ENCODE measurements at places on chromosomes 11 and 22.

- DNase-seq = no peak
Observed at GRCh38 chr11:115931548-115932083, 427.4 kb upstream of the CADM1 start.

- no peak for DNase-seq
Observed at GRCh38 chr11:73570415-73571114, 27.3 kb downstream of the FAM168A start.

GRCh38 chr11:113817162-113817561, 37.6 kb downstream of the CLDN25 start:
- no peak for DNase-seq

- DNase-seq = peak; percentile 57
Observed at GRCh38 chr22:43346521-43346929, 3.4 kb upstream of the SCUBE1 start.

DNA sequence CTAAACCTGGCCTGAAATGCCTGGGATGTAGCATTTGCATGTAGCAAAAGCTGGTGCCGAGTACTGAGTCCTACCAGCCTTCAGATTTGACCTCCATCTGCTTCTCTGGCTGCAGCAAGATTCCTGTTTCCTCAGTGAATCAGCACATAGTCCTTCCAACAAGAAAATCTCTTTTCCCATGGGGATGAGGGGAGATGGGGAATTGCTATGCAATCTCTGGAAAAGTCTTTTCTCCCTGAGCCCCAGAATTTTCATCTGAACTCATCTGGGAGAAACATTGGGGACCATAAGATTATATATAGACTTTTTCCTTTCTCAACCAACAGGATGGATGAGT, 32.0 kb upstream of the YWHAH start:
- DNase-seq = no peak

GRCh38 chr22:49976439-49977175, 16.0 kb downstream of the PIM3 start:
- DNase-seq = no peak

- DNase-seq = no peak
Observed at GRCh38 chr11:31492320-31492913, 17.0 kb downstream of the IMMP1L start.

GRCh38 chr11:92159931-92160330, 64.7 kb upstream of the FAT3 start:
- no peak for DNase-seq

- DNase-seq = no peak
Observed at GRCh38 chr11:22449441-22449840, 111.3 kb downstream of the SLC17A6 start.

- no peak for DNase-seq
Observed at GRCh38 chr11:126026579-126026978, 36.1 kb downstream of the CDON start.

DNA sequence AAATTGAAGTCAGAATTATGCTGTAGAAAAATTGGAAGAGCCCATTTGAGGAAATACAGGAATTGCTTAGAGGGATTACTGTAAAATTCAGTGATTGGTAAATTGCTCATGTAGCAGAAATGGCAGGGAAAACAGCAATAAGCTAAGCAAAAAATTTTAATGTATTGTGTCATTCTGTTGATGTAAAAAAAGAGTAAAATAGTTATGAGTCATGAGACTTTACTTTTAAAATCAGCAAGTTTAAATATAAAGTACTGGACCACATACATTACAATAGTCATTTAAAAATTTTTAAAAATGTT, 10.4 kb downstream of the PDHX start:
- DNase-seq = no peak

- DNase-seq = no peak
Observed at GRCh38 chr11:27291954-27292636, 70.9 kb downstream of the CCDC34 start.

- no peak for DNase-seq
Observed at GRCh38 chr11:33867996-33868646, 23.8 kb downstream of the LMO2 start.

DNA sequence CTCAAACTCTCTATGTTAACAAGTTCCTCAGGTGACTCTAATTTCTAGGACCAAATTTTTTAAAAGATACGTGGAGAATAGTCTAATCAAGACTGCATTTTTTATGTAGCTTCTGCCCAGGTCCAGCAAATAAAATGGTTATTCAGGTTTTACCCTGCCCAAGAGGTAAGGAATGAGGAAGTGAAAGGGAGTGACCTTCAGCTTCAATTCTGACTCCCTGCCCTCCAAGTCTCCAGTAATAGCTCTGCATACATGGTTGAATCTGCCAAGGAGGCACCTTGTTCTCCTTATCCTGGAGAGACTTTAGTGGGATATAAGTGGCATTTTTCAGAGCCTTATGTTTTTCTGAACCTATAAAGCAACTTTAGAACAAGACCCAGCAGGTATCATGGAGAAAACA, 15.5 kb downstream of the MUC15 start:
- DNase-seq = no peak

- DNase-seq = no peak
Observed at GRCh38 chr22:44357296-44357965, 44.7 kb upstream of the SHISAL1 start.

DNA sequence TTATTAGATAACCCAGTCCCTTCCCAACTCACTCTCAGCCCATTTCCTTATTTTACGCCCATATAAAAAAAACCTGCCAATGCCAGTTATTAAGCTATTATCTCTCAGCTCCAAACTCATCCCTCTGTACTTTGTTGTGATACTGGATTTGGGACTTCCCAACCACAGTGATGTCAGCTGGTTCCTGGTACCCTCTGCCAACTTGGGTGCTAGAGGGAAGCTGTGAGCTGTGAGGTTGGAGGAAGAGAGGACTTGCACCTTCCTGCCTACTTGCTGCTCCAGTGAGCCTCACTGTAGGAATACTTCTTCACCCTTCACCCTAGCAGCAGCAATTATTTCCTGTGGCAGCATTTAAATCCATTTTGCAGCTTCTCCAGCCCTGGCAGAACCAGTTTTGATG, 19.2 kb upstream of the CSF2RB start:
- no peak for DNase-seq

DNA sequence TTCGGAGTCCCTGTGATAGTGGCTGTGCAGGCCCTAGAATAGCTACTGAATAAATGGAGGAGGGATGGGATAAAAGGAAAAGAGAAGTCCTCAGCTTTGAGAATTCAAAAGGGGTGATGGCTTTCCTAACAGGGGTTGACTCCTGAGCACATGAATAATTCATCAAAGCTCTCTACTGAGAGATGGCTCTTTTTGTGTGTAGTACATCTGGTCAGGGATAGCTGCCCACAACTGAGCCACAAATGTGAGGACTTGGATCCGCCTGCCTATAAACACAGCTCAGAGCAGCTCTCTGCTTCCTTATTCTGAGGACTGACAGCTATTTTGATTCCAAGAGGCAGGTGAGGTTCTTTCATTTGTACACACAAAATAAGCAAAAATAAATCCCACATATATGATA, 82.3 kb downstream of the USP35 start:
- no peak for DNase-seq

DNA sequence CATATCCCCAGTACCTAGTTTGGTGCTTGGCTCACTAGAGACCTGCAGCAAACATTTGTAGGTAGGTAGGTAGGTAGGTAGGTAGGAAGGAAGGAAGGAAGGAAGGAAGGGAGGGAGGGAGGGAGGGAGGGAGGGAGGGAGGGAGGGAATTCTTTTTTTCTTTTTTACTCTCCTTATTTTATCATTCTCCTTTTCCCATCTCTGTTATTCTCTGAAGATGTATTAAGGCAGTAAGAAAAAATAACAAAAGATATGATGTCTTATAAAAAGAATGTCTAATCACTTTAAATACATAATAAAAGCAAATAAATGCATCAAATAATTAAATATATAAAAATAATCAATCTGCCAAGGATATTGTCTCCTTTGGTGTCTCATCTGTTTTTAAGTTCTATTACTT, 28.4 kb downstream of the VSIG10L2 start:
- DNase-seq = no peak

DNA sequence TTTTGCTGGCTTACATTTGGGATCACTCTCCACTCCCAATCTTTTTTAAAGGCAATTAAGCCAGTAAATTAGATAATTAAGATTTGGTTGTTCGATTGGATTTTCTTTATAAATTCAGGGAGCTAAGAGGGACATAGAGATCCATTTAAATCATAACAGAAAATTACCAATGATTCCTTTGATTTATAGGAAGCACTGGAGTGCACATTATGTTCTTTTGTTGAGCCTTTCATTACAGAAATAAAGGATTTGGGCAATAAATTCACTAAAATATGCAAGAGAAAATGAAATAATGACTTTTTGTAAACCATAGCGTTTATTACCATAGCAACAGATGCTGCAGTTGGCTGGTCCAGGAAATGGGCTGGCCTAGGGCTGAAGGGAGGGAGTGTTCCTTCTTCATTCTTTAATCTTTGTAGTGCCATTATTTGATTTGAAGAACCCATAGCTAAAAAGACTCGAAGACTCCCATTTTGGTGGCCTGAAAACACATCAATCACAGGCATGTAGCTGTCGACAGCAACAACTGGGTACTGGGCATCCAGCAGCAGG, 73.0 kb downstream of the C2CD3 start:
- DNase-seq = no peak

DNA sequence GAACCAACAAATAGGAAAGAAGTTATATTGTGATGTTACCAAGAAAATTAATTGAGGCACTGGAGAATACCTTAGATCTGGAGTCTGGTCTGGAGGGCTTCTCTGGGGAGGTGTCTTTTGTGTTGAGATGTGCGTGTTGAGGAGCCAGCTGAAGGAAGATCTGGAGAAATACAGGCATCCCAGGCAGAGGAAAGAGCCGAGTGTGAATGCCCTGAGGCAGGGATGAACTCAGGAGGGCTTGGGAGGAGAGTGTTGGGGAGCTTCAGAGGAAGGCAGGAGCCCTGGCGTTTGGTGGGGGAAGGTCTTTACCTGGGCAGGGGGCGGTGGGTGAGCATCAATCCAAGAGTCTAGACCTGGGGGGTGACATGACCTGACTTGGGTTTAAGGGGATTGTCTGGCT, 13.1 kb downstream of the SYNGR1 start:
- DNase-seq = no peak

DNA sequence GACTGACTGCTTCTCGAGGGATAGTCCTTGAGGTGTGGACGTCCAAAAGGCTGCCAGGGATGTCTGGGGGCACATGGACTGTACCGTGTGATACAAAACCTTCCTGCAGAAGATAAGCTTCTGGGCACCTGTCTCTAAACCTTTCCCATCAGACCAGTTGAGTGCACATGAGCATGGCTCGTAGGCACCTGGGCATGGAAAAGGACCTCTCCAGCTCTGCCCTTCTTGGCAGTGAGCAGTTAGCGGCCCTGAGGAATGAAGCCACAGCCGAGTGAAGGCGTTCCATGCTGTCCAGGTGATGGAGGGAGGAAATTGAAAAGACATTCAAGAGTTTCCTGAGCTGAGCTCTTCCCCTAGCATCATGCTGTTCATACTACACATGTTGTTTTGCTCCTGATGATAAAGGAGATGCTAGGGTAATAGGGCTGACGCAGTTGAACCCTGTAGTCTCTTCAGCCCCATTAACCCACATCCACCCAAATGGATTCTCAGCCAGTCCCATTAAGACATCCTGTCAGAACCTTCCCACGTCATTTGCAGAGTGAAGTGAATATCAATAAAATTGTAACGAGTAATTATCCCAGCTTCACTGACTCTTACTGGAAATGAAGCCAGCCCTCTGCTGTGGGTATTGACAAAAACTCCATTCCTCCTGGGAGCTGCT, 138.6 kb downstream of the KIRREL3 start:
- no peak for DNase-seq

DNA sequence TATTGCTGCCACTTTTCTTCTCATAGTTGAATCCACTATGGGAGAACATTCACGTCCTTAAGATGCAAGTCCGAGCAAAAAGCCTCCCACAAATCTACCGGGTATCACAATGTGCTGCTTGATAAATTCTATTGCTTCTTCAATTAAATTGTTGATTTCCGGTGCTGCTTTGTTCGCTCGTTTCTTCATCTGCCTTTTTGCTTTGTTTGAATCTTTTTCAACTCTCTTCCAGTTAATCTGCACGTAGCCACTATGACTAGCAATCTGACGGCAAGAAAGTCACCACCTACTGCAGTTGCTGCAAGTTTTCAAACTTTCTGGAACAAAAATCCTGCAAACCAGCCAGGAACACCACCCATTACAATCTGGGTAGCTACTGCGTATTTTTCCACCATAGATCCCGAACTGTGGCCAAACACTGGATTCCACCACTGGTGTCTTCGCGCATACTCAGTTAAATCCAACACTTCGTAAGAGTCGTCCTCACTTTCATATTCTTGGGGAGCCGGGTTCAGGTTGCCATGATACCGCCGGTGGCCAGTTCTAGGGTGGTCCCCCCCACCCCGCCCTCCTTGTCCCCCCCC, 59.1 kb downstream of the CLMP start:
- no peak for DNase-seq

GRCh38 chr11:104286129-104286528, 122.2 kb upstream of the PDGFD start:
- DNase-seq = no peak

- DNase-seq = no peak
Observed at GRCh38 chr11:74754507-74755252, 6.0 kb downstream of the RNF169 start.

- DNase-seq = no peak
Observed at GRCh38 chr22:27173530-27173929, 516.1 kb downstream of the MIAT start.

- DNase-seq = no peak
Observed at GRCh38 chr11:129372609-129373488, 2.8 kb upstream of the BARX2 start.

- DNase-seq = peak; percentile 22
Observed at GRCh38 chr11:6353367-6353987, 33.2 kb upstream of the CAVIN3 start.

DNA sequence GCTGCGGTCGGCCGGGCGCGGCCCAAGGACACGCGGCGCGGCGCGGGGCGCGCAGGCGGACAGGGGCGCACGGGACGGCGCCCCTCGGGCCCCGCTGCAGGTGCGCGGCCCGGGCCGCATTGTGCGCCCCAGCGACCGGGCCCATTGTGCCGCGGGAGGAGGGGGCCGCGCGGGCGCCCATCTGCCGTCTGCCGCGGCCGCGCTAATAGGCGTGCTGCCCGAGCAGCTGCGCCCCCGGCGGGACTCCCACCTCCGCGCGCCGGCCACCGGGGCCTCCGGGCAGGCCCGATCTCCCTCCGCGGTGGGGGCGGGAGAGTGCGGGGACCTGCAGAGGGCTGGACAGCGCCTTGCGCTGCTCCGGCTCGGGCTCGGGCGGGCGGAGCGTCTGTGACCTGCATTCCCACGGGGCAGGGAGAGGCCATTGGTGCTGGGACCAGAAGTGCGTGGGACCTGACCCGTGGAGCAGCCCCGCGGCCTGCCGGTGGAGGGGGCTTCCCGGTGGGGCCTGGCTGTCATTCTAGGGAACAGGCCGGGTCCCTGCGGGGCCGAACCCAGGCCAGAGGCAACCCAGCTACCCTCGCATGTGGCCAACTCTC, 933 bp downstream of the BRSK2 start:
- no peak for DNase-seq

DNA sequence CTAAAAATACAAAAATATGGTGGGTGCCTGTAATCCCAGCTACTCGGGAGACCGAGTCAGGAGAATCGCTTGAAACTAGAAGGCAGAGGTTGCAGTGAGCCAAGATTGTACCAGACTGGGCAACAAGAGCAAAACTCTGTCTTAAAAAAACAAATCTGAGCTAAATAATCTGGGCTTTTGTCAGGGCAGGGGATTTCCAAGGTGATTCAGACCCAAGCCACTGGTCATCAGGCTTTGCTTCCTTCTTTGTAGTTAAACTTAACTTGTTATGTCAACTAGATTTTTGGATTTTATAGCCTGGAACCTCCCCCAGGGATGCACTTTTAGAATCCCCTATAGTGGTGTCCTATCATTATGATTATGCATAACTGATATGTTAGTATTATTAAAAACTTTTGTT, 27.0 kb upstream of the SLC22A8 start:
- no peak for DNase-seq
